Stimulated activated CD8-positive, alpha-beta memory T cell treated with anti-CD3 and anti-CD28 coated beads, Interleukin-2, amount 100 ng/mL, for 1 hour (primary cell): ENCODE measurements at places on chromosomes 7 and 10.

DNA sequence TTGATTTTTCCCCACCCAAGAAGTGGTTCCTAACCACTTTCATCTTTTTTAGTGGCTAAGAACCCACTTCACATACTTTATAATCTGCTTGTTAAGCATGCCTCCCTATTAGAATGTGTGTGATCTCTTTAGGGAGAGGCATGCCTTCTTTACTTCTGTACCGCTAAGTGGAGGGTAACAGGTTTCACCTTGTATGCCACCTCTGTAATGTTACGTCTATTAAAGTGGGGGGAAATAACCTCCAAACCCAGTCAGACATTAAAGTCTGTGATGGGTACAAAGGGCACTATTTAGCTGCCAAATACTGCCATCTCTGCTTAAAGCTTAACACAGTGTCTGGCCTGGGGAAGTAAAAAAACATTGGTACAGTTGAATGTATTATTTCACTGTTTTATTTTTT lies 51.9 kb downstream of the EPC1 start:
- DNase-seq, result no peak

GRCh38 chr7:50818324-50818723 lies 35.6 kb upstream of the GRB10 start:
- DNase-seq, result no peak

- DNase-seq, result no peak
Observed at GRCh38 chr7:1284743-1285458, 52.2 kb downstream of the UNCX start.

DNA sequence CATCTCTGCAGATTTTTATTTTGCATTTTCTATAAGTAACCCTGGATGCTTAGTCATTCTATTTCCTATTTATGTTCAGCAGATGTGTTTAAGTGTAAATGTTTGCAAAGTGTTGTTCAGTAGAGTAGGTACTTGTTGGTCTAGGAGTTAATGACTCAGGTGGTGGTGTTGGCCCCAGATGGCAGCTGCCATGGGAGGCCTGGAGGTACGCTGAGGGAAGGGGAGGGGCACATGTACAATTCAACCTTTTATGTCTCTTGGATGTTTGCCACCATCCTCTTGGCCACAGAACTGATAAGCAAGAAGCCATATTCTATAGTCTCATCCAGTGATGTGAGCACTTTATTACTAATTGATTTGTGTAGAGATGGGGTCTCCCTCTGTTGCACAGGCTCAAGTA lies 68.1 kb upstream of the SLC39A12 start:
- no peak for DNase-seq

DNA sequence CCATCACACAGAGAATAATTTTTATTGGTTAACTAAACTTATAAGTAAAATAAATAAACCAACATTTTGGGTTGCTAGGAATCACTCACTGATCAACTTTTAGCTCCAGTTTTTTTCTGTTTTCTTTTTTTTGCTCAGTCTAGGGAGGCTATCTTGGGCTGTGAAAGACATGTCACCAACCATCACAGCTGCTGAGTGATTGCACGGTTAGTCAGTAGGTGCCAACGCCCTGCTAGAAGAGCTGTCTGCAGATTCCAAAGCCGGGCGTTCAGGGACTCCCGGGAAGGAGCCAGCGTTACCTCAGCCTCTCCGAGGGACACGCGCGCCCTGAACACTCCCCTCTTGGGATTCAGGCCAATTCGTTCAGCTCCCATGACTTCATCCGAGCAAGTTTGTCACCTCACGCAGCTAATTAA lies 604 bp upstream of the STAM start:
- no peak for DNase-seq

DNA sequence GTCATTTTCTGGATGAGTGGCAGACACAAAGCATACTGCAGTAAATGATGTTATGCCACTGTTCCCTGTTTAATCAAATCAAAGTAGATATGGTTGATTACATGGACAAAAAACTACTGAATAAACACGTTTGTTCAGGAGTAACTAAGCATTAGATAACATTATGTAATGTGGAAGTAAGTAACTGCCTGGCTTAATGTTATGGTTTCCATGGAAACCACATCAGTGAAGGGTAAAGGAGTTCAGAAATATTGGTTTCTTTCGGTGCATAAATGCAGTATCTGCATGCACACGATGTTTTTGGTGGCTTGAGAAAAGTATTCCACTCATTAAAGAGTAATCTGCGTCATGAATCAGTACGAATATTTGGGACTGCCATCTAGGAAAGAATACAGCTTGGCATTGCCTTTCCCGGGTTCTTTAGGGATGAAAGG lies 131.3 kb upstream of the PRKCQ start:
- DNase-seq, result no peak

GRCh38 chr10:63192826-63193225 lies 59.7 kb downstream of the NRBF2 start:
- no peak for DNase-seq

DNA sequence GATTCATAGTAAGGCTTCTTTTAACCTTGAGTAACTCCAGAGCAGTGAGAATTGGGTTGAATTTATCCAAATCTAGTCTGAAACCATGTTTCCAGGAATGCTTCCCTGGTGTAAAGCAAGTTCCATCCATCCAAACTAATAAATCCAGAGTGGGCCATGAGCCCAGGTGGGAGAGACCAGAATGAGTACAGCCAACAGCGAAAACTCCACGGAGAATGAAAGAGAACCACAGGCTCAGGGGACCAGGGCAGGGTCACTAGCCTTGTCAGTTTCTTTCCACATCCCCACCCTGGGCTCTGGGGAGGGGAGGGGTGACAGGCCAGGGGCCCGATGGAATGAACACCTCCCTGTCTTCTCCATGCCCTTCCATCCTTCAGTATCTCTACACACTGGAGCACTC lies 180.1 kb downstream of the NEURL1 start:
- DNase-seq, result no peak

DNA sequence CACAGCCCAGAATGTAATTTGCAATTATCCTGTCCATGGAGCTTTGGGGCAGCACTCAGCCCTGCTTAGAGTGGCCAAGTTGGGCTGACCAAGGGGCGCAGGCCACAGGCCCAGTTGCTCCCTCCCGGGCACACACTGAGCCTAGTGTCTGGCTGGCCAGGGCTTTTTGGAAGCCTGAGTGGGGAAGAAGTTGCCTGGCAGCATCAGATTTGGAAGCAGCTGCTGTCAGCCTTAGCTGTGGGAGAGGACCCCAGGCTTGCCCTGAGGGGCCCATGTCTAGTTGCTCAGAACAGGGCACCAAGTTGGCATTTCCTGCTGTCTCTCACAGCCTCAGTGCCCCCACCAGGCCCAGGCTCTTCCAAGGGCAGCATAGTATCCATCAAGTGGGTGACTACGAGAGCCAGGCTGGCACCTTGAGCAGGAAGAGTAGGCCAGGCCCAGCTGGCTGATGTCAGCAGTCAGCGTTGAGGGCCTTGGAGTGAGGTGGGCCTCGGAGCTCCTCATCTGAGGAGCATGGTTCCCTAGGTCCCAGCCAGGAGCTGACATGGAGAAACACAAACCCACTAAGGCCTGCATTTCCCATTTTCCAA lies 14.4 kb downstream of the ANTXRL start:
- no peak for DNase-seq

DNA sequence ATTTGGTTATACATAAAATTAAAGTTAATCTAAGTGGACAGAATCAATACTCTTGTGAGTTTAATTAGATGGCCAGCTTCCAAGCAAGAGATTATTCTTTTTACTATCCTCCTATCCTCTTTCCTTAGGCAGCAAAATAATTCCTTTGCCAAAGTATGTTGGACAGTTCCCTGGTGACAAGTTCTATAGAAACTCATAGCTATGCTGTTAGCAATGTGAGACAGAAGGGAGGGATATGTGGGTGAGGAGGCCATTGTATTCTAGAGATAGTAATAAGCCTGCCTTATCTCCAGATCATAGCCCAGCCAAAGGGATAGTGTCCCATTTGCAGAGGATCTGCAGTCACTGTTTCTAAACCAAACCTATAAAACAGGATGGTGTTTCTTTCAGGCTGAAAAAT lies 181.6 kb upstream of the HDAC9 start:
- no peak for DNase-seq

DNA sequence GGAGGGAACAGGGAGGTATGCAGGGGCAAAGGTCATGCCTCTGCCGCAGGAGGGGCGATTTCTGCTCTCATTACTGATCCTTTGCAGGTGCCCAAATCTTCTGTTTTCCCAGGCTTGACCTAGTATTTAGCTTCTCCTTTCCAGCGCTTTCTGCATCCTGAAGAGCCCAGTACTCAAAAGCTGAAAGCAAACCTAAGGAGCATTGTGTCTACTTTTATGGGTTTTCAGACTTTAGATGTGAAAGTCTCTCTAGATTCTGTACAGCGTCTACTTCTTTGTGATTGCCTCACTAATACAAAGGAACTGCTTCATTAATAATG lies 560 bp downstream of the GBF1 start:
- DNase-seq, result no peak

GRCh38 chr10:44281089-44281613 lies 103.7 kb downstream of the CXCL12 start:
- DNase-seq, result no peak

DNA sequence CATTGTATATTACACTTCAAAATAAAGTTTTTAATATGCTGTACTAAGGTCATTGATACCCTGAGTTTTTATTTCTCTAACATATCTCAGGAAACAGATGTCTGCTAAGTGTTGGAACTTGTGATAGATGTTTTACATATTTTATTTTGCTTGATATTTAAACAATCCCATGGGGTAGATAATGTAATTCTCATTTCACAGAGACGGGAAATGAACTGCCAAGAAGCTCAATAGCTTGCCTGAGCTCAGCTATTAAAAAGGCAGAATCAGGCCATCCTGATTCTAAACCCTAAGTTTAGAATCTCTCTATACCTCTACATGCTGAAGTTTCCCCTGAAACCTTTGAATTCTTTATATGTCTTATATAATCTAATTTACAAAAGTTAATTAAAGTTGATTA lies 126.3 kb downstream of the LRRC18 start:
- DNase-seq, result no peak

DNA sequence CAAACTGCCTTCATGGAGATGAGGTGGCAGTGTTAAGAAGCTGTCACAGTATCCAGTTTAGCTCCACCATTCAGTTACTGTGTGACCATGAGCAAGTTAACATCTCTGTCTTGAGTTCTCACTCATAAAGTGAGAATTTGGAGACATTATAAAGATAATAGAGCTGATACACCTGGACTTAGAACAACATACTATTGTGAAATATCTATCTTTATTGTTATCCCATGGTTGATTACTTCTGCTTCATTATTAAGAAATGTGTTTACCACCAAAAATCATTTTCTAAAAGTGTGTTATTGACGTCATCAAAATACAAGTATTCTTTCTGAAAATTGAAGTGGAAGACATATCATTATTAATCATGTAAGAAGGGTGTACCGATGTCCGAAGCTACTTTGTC lies 166.9 kb downstream of the SEMA3A start:
- no peak for DNase-seq

DNA sequence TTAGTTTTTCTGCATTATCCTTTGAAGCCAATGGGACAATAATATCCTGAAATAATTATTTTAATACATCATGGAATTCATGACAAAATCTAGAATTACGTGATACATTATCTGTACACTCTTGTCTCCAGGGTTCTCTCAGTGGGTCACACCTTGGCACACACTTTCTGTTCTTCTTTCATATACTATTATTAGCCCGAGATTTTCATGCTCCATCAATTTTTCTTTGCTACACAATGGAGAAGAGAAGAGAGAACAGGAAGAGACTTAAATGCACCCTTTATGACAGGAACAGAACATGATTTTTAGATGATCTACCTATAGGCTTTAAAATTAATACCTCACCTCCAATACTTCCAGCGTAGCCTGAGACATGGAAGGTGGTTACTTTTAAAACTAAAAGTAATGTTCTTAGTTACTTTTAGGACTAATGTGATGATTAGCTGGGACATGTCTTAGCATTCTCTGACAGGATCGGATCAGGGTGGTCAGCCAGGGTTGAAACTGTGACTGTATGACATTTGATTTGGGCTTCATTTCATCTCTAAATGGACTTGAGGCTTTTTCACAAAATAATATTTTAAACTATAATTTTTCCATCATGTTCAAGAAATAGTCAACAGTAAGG lies 148.2 kb upstream of the WNT16 start:
- DNase-seq, result no peak

DNA sequence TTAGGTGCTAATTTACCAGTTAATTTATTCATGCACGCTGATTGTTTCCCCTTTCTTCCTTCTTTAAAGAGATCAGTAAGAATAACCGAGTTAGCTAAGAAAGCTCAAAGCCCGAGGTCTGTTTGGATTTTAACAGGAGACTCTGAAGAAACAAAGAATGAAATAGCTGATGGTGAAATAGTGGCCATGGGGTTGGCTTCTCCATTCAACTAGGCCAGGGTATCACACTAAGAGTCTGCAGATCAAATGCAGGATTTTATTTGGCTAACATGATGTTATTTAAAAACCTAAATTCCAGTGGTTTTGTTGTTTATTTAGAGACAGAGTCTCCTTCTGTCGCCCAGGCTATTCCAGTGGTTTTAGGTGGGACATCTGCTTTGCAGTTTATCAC lies 65.2 kb upstream of the SYPL1 start:
- no peak for DNase-seq

DNA sequence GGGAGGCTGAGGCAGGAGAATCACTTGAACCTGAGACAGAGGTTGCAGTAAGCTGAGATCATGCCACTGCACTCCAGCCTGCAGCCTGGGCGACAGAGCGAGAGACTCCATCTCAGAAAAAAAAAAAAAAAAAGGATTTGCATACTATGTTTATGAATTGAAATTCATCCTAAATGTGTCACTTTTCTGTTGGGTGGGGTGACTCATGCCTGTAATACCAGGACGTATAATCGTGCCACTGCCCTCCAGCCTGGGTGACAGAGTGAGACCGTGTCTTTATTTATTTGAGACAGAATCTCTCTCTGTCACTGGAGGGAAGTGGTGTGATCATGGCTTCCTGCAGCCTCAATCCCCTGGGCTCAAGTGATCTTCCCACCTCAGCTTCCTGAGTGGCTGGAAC lies 5.8 kb downstream of the ZNF212 start:
- DNase-seq, result no peak

GRCh38 chr7:77413861-77414424 lies 2.2 kb downstream of the GSAP start:
- no peak for DNase-seq

DNA sequence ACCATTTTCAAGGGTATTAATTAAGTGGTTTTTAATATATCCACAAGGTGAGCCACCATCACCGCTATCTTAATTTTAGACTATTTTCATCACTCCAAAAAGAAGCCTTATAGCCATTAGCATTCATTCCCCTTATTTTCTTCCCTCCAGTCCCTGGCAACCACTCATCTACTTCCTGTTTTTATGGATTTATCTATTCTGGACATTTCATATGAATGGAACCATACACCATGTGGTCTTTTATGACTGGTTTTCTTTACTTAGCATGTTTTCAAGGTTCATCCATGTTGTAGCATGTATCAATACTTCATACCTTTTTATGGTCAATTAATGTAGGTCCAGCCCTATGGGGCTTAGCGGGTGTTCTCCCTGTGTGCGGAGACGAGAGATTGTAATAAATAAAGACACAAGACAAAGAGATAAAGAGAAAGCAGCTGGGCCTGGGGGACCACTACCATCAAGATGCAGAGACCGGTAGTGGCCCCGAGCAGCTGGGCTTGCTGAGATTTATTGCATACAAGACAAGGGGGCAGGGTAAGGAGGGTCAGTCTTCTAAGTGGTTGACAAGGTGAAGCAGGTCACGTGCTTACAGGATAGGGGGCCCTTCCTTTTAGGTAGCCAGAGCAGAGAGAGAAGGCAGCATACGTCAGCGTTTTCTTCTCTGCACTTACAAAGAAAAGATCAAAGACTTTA lies 14.6 kb downstream of the WBP1L start:
- DNase-seq, result no peak

GRCh38 chr10:33463011-33463410 lies 128.5 kb upstream of the NRP1 start:
- no peak for DNase-seq
